ENCODE measurements at places on chromosomes 13 and 19.

GRCh38 chr19:46717716-46718143 is 816 bp upstream of the PRKD2 start:
- no peak for DNase-seq

- DNase-seq = peak; percentile 79
These were observed 102.7 kb downstream of the ZAR1L start for GRCh38 chr13:32212421-32212820.

GRCh38 chr19:38638461-38638860 is 9.0 kb upstream of the ACTN4 start:
- no peak for DNase-seq

GRCh38 chr13:52067237-52067636 is 42.7 kb downstream of the UTP14C start:
- DNase-seq = no peak

DNA sequence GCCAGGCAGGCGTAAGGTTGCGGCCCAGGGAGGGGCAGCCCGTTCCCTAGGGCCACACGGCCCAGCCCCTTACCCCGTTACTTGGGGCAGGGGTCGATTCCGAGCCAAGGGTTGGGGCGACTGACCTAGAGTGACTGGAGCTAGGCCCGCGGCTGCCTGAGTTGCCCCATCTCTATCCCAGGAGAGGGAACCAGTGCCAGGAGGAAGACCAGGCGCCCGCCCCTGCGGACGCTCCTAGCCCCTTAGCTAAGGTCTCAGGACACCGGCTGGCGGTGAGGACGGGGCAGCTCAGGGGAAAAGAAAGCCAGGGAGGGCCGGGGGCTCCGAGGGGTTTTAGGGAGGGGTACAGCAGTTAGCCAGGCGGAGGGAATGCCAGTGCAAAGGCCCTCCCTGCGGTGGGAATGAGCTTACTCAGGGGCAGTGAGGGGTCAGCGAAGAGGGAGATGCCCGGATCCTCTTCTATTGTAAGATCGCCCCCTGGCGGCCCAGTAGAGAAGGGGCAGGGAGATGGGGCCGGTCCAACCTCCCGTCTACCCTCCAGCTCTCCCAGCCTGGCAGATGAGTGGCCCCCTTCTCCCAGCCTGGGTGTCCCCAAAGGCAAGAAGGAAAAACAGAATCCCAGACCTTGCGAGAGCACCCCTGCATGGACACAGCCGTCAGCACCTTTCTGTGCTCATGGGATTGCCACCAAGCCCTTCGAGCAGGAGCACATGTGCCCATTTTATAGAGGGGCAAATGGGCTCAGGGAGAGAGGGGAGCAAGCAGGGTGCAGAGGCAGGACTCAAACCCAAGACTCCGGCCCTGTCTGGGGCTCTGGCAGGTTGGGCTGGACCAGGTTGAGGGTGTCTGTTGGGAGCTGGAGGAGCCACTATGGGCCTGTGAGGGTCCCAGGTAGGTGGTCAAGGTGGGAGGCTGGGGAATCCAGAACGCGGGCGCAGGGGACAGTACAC is 16.3 kb downstream of the CILP2 start:
- DNase-seq = peak; percentile 42

DNA sequence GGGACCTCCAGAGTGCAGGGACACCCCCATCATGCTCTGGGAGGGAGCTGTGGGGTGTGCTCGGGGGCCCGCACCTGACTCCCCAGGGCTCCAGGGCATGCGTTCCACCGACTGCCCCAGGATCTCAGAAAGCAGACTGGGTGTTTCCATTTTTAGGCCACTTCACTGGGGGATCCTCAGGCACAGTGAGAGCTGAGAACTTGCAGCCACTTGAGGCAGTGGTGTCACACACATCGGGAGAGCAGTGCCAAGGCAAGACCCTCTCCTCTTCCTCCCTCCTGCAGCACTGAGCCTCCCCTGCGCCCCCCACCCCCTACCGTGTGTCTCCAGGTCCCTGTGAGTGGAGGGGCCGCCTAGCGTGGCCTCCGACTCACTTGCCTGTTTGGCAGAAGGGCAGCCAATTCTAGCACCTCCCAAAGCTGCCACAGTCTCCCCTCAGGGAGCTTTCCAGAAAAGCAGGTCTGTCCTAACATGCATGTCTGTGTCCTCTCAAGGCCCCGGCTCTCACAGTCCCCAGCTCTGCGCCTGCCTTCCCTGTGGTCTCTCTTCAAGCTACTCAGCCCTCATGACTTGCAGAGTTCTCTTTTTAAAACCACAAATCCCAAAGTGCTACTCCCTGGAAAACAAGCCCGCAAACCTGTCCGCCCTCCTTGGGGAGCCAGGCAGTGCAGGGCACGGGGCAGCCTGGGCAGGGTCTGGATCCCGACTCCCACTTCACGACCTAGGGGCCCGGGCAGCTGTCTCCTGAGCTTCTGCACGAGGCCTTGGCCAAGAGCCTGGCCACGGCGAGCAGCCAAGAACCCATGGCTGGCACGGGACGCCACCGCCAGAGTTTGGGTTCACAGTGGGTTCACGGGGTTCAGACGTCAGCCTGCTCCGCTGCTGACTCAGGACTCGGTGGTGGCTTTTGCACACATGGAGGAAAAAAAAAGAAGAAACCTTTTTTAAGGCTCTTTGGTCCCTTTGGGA is 94.1 kb downstream of the STK24 start:
- DNase-seq = peak; percentile 37

- peak; percentile 72 for DNase-seq
These were observed 570.3 kb downstream of the PCDH9 start for GRCh38 chr13:66659701-66660467.

DNA sequence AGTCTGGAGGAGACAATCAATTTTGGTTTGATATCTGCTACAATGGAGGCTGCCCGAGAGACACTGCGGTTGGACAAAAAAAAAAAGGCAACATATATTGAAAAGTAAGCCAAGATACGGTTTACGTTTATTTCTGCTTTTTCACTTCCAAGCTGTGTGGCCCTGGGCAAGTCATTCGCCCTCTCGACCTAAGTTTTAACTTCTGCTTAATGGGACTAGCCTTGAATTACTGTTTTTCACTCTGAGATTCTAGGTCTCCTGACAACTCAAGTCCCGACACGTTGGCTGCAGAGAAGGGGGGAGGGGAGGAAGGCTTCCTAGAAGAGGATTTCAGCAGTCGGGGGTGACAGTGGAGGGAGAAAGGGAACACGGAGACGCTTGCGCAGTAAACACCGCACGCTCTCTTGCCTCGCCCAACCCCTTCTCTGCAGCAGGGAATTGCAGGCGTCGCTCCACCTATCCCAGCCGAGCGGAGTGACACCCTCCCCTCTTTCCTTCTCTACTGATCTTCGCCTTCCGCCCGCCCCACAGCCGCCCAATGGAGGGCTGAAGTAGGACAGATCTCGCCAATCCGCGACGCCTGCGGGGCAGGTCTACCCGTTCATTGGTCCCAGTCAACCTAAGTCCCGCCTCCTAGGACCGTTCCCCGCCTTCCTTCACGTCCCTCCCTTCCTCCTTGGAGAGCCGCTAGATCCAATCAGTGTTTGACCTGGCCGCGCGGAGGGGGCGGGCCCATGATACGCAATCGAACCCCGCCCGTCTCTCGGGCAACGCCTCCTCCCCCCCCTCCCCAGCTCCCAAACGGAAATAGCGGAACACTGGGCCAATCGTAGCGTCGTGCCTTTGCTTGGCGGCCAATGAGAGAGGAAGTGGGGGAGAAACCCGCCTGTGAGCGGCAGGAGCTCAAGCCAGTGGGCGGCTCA is 533 bp upstream of the AP2A1 start:
- DNase-seq = peak; percentile 100

DNA sequence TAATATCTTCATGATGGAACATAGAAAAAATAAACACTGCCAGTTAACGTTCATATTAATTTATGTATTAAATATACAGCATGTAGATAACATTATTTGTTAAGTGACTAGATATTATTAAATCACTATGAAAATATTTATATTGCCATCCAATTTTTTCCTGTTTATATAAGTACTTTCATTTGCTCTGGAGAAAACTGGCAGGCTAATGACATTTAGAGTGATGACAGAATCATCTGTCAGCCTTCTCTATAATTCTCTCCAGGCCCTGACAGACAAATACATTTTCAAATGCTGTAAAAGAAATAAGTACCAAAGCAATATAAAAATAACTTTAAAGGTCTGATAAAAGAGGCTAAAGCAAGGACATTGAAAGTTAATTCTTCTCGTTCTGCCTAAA is 2556.7 kb upstream of the PCDH20 start:
- no peak for DNase-seq

GRCh38 chr19:1896508-1896907 is 8.7 kb upstream of the ADAT3 start:
- no peak for DNase-seq

DNA sequence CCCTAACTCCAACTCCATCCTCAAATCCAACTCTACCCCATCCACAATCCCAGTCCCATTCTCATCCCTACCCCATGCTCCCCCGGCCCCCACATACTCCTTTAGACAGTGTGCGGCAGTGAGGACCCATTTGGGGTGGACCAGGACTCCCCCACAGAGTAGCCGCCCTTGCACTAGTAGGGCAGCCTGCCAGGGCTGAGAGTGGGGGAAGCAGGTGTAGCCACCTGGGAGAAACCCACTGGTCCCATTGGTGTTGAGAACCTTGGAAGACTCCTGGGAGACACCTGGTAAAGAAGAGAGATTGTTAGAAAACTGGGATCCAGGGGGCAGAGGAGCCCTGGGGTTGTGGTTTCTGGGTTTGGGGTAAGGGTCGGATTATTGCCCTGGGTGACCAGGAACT is 4.6 kb downstream of the KLK13 start:
- DNase-seq = no peak

DNA sequence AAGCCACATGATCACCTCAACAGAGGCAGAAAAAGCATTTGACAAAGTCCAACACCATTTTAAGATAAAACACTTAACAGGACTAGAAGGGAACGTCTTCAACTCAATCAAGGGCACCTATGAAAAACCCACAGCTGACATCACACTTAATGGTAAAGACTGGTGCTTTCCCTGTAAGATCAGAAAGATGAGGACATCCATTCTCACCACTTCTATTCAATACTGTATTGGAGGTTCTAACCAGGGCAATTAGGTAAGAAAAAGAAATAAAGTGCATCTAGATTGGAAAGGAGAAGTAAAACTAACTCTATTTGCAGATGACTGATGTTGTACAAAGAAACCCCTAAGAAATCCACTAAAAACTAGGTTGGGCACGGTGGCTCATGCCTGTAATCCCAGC is 11.2 kb upstream of the AKAP8 start:
- DNase-seq = no peak

DNA sequence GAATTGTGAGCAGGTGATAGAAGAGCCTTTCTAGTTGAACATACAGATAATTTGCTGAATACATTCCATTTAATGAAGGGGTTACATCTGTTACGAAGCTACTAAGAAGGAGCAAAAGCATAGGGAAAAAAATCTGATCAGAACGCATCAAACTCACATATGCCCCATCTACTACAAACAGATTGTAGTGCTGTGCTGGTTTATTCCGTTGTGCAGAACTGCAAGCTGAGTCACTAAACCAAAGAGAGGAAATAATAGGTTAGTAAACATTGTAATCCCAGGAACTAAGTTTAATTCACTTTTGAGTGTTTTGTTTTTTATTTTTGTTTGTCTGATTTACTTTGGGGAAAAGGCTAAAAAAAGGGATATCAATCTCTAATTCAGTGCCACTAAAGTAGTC is 136.3 kb downstream of the CDK8 start:
- DNase-seq = no peak

DNA sequence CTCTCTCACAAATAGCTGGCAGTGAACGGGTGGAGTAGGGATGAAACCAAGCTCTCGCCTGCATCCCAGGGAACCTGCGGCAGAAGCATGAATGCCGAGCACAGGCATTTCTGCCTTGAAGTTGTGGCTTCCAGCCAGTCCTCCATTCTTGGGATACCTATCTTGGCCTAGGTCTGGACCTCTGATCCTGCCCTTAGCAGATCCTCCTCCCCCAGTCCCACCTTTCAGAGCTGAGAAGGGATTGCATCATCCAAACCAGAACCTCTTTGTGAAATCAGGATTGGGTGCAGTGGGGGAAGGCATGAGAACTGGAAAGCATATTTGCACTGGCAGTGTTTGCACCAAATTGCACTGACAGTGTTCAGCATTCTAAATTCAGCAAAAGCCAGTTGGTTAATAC is 5.8 kb downstream of the ZNF780A start:
- DNase-seq = no peak

GRCh38 chr13:102472650-102473049 is 70.8 kb upstream of the FGF14 start:
- no peak for DNase-seq

GRCh38 chr13:33970746-33971561 is 153.0 kb downstream of the RFC3 start:
- no peak for DNase-seq

GRCh38 chr19:16581145-16581970 is 9.1 kb upstream of the SLC35E1 start:
- DNase-seq = no peak

DNA sequence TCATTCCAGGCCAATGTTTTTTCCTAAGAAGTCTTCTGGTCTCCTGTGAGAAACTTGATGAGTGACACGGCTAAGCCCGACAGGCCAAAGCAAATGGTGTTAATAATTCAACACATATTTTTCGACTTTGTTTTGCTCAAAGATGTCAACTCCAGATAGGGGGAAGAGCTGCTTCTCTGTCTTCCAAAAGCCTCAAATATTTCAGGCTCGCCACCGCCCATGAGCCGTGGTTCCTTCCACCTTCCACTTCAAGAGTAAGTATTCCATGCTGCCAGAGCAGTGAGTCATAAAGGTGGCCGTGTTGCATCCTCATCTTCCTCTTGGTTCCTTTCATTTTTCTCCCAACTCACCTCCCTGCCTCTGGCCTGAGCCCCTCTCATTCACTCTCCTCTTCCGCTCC is 272.6 kb downstream of the EFNB2 start:
- DNase-seq = no peak

DNA sequence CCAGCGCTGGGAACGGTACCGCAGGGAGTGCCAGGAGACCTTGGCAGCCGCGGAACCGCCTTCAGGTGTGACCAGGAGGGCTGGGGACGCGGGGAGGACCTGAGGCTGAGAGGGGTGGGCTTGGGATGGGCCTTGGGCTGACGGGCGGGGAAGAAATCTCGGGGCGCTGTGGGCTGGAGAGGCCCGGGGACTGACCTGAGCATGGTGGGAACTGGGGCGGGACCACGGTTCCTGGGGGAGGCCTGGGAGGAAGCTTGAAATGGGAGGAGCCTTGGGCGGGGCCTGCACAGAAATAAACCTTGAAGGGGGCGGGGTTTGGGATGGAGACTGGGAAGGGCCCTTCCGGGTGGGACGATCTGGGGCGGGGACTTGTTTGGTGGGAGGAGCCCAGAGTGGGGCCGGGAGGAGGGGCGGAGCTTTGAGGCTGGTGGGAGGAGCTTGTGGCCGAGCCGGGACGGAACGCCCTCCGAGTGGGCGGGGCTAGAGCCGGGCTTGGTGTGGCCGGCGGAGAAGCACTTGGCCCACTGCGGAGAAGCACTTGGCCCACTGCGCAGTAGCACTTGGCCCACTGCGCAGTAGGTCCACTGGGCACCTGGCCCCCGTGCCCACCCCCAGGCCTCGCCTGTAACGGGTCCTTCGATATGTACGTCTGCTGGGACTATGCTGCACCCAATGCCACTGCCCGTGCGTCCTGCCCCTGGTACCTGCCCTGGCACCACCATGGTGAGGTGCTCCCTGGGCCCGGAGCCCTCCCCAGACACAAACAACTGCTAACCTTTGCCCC is 2.8 kb downstream of the GIPR start:
- peak; percentile 77 for DNase-seq
